ENCODE measurements at places on chromosomes 12 and 14.

- DNase-seq, result peak; percentile 95
Observed at GRCh38 chr12:5554711-5555110, 122.8 kb downstream of the NTF3 start.

DNA sequence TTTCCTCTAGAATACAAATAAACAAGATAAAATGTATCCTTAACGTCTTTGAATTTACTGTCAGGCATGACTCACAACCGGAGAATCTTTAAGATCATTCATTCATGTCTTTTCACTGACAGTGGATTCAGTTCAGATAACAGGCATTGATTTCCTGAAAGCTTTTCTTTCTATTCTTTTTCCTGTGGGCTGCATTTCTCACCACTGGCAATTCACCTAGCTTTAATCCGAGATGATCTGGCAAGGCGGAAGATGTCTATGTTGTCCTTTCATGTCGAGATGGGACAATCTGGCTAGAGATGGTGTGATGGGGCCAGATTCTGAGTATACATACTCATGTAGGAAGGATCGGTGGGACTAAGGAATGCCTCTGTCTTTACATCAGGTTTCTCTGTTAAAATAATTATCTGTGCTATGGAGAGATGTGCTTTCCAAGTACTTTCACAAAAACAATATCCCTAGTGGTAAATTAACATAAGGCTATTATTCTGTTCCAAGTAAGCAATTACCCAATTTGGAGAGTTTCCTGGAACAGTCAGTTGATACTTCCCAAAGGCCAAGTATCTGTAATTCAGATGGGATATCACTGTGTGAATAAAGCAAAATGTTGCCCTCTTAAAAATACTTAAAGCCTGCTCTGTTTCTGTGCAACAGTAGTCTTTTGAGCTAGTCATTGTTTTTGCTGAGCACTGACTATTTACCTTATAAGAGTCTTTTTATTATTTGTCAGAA lies 17.8 kb downstream of the ACSS3 start:
- DNase-seq, result no peak

- no peak for DNase-seq
Observed at GRCh38 chr12:54956322-54956721, 28.2 kb downstream of the TESPA1 start.

DNA sequence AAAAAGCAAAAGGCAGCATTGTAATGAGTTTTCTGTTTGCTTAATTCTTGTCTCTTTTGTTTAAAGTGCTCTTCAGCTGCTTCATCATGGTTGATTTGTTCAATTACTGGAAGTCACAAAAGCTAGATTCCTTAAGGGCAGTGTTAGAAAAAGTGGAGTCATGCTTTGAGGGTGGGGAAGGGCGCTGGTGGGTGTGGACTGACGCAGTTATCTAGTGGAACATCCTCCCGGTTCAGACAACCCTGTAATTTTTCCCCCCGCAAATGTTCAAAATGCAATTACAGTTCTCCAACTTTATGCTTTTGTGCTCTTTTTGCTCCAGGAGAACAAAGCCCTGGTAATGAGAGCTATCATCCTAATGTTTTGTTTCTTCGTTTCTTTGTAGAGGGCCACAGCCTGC lies 2.1 kb downstream of the AKAP6 start:
- DNase-seq, result no peak

DNA sequence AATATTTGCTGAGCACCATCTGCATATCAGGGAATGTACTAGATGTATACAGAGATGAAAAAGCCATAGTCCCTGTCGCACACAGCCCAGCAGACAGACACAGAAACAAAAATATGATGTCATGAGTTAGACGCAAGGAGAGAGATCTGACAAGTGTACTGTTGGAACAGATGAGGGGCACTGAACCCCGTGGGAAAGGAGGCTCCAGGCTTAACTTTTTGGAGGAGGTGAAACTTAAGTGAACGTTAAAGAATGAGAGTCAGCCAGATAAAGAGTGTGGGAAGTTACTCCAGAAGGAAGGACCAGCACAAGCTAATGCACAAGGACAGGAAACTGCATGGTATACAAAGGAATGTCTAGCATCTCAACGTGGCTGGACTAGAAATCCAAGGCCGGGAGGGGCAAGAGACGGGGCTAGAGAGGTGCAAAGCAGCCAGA lies 2.5 kb upstream of the ACTN1 start:
- DNase-seq, result peak; percentile 79

- DNase-seq, result no peak
Observed at GRCh38 chr14:68942296-68943035, 36.6 kb downstream of the ACTN1 start.

GRCh38 chr12:130158754-130159059 lies 3.6 kb upstream of the FZD10 start:
- no peak for DNase-seq

GRCh38 chr12:54759751-54760150 lies 94.6 kb upstream of the MUCL1 start:
- no peak for DNase-seq

GRCh38 chr12:40106655-40107054 lies 774 bp upstream of the SLC2A13 start:
- no peak for DNase-seq

DNA sequence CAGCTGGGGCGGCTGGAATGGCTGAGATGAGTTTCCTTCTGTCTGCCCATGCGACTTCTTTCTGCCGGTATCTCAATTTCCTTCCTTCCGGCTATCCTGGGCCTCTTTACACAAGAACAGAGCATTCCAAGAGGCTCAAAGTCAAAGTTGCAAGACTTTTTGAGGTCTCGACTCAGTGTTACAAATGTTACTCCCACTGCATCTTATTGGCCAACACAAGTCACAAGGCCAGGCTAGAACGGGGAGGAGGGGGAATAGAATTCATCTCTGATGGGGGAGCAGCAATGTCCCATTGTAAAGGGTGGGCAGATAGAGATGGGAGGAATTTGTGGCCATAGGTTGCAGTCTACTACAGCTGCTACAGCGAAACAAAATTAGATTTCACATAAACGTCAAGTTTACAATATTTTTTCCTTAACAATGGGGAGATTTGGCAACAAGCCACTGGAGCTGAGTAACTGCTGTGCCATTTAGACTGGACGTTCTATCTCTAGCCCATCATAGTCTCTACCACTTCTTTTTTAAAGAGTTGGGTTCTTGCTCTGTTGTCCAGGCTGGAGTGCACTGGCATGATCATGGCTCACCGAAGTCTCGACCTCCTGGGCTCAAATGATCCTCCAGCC lies 9.5 kb upstream of the NYNRIN start:
- peak; percentile 28 for DNase-seq

DNA sequence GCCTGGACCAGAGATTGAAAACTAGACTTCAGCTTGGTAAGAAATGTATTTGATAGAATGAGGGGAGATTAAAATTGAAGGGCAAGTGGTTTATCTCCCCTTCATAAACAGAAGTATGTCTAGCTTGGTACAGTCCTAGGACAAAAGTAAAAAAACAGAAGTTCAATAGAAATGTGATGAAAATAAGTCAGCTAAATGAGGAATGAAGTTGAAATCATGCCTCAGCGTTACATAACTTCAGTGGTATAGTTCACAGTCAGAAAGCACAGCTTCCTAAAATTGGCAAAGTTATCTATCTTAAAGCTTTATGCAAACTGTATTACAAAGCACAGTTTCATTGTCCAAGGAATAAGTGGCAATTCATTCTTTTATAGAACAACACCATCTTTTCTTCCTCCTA lies 90.2 kb upstream of the SYT10 start:
- no peak for DNase-seq

DNA sequence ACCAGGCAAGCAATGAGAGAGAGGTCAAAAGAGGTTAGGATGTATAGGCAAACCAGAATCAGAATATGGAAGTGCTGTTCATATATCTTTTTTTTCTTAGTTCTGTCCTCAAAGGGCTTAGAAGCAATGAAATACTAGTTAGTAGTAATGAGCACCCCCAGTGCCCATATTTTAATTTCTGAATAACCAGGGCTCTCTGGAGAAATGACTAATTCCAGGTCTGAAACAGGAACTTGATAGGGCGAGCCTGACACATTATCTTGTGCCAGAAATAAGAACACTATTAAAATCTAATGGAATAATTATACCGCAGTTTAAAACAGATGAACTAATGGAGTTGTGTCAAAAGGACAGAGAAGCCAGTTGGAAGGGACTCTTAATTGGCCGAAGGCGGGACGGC lies 30.9 kb downstream of the BICDL1 start:
- no peak for DNase-seq

- DNase-seq, result peak; percentile 47
Observed at GRCh38 chr12:124480469-124481256, 86.7 kb downstream of the NCOR2 start.

DNA sequence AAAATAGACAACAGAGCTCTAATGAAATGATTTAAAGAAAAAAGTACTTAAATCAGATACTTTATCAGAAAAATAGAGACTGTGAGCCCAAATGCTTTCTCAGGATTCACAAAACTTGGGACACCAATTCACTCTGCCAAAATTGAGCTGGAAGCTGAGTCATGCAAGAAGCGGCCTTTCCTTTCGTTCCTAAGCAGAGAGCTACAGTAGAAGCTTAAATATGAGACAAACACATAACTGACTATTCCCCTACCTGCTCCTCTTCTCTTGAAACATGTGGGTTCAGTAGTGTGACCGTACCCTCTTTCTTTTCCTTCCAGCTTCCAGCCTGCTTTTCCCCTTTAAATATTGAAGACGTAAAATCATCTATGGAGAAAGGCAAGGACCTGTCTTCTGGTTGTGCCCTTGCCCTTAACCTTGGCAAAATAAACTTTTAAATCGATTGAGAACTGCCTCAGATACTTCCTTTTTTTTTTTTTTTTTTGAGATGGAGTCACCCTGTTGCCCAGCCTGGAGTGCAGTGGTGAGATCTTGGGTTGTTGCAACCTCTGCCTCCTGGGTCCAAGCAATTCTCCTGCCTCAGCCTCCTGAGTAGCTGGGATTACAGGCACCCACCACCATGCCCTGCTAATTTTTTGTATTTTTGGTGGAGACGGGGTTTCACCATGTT lies 4.4 kb upstream of the SDS start:
- DNase-seq, result peak; percentile 46

- DNase-seq, result peak; percentile 87
Observed at GRCh38 chr14:56579345-56580220, at the start of gene TMEM260. Gene TMEM260 (plus strand): TSS chr14:56579798. CDS start chr14:56579915, 117 bp downstream.

- DNase-seq, result peak; percentile 83
Observed at GRCh38 chr14:33686218-33686617, 264.7 kb downstream of the EGLN3 start.

DNA sequence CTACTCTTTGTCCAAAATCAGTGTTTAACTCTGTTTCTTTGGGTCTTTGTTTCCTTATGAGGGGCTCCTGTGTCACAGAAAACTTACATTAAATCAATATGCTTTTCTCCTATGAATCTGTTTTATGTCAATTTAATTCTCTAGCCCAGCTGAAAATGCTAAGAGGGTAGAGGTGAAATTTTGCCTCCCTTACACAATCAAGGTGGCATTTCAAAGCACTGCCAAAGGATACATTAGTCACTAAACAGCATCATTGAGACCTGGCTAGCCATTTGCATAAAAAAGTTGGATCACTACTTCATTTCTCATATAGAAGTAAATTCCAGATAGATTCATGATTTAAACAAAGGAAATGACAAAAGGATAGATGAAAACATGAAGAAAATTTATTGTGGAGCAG lies 12.1 kb downstream of the TCL1B start:
- DNase-seq, result no peak

DNA sequence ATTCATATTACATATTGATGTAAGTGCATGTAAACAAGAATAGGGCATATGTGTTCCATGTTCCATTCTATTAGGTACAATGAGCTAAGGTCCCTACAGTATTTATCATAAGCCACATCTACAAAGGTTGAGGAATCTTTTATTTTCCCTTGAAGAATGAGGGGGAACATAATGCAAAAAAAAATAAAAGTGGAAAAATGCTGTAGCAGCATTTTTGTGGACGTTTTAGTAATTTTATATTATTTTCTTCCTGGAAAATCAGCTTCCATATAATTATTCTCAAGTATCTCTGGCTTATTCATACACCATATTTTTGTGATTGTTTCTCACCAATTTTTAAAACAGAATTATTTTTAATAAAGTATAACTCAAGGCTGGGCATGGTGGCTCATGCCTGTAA lies 148.7 kb downstream of the MED13L start:
- DNase-seq, result no peak

DNA sequence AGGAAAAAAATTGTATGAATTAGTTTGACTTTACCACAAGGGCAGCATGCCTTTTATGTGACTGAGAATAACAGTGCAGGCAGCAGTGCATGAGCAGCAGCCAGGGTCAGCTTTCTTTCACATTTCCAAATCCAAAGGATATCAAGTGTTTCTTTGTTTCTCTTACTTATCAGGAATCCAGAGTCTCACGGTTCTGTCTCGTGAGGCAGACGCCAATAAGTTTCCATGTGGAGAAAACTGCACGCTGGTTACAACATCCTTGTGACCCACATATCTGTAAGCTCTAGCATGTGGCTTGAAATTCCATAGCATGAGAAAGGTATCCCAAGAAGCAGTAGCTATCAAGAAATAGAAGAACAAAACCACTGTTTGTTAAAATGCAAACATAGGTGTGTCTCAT lies 27.6 kb downstream of the GALNT4 start:
- no peak for DNase-seq

- DNase-seq, result peak; percentile 61
Observed at GRCh38 chr12:6807170-6807569, 14.5 kb upstream of the GPR162 start.

DNA sequence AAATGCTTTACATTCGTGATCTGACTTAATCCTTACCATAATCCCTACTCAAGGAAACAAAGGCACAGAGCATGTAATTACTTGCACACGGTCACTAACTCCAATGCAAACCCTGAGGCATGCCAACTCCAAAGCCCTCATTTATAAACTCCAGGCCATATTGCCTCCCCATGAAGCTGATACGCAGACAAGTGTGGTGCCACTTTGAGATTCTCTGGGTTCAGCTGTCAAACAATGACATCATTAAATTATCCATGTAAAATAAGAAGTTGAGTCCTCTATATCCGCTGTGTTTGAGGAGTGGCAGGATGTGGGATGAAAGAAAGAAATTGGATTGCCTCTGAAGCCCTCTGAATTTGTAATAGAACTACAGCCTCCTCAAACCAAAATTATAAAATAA lies 62.8 kb downstream of the ANO4 start:
- no peak for DNase-seq

- no peak for DNase-seq
Observed at GRCh38 chr12:2574355-2574935, 220.3 kb upstream of the FKBP4 start.

- DNase-seq, result no peak
Observed at GRCh38 chr12:40768125-40768864, 76.1 kb downstream of the CNTN1 start.
